ENCODE measurements at places on chromosomes 13 and 19.
A peak's percentile ranks its signal among the peaks of the same experiment; 100 is the strongest.

DNA sequence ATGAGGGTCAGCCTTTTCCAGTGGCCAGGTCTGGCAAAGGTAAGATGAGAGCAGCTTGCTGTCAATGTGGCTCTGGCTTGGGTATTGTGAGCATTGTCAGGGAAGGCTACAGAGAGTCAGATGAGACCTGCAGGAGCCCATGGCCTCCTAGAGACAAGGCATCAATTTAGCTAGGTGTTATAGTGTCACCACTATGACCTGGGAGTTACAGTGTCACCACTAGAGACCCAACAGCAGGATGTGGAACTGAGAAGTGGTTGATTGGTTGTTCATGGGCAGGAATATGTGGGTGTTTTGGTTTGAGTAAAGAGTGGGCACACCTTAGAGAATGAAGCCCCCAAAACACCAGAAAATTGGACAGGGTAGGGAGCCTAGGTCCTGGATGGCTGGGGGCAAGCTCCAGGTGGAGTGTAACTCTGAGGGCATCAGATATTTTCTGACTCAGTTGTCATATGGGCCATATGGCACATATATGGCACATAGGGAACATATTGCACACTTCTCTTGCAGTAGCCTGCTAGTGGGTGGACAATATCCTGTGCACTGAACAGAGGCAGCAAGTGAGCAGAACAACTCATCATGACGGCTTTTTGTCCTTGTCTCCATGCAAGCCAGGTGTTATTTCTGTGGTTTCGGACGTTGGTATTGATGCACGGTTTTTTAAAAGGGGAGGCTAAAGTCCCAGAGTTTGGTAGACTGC is 46.3 kb upstream of the CEACAM21 start:
- no peak for DNase-seq

DNA sequence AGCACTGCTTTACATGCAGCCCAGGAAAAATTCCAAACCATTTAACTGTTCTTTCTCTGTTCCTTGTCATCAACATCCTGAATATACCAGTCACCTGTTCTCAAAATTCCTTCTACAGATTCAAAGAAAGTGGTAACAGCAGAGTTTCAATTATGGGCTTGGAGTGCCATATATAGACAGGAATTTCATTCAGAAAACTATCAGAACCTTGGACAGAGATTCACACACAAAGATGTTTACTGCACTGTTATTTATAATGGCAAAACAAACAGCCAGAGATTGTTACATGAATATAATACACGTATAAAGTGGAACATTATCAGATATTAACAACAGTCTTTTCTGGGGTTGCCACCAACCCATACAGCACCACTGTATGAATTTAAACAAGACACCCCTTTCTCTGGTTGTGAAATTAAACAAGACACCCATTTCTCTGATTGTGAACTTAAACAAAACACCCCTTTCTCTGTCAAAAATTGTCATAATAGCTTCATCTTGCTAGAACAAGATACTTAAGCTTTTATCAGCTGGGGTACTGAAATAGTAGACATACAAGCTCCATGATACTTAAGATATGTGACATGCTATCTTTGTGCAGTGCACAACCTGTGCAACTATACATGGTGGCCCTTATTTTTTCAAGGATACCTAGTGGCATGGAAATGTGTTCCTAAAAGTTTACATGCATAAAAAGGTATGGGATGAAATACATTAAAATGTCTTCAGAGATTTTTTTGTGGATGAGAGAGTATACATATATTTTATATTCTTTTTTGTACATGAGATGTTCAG is 12.6 kb downstream of the CACNA1A start:
- DNase-seq, result no peak

DNA sequence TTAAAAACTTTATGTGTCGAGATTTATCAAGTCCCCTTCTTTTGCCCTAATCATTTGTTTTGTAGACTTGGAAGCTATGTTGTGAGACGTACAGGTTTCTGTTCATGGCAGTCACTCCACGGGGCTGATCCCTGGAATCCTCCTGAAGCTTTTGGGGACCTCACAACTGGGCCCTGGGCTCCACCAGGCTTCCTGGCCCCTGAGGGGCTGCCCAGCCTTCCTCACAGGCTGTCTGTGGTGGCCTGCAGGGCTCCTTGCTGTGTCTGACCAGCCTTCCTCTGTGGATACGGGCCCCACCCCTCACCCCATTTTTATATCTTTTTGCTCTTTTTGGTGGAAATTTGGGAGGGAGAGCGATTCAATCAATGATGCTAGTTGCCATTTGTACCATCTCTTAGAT is 38.1 kb downstream of the CHST8 start:
- DNase-seq, result no peak

- peak; percentile 76 for DNase-seq
Measured at GRCh38 chr13:98405690-98406344, 171.1 kb downstream of the STK24 start.

- no peak for DNase-seq
Measured at GRCh38 chr13:41915081-41915480, 45.8 kb downstream of the VWA8 start.

GRCh38 chr13:74758188-74758587 is 624.0 kb upstream of the KLF12 start:
- no peak for DNase-seq

- DNase-seq, result no peak
Measured at GRCh38 chr13:94324767-94325540, 154.5 kb downstream of the DCT start.

- DNase-seq, result no peak
Measured at GRCh38 chr13:29959086-29959485, 108.7 kb upstream of the UBL3 start.

DNA sequence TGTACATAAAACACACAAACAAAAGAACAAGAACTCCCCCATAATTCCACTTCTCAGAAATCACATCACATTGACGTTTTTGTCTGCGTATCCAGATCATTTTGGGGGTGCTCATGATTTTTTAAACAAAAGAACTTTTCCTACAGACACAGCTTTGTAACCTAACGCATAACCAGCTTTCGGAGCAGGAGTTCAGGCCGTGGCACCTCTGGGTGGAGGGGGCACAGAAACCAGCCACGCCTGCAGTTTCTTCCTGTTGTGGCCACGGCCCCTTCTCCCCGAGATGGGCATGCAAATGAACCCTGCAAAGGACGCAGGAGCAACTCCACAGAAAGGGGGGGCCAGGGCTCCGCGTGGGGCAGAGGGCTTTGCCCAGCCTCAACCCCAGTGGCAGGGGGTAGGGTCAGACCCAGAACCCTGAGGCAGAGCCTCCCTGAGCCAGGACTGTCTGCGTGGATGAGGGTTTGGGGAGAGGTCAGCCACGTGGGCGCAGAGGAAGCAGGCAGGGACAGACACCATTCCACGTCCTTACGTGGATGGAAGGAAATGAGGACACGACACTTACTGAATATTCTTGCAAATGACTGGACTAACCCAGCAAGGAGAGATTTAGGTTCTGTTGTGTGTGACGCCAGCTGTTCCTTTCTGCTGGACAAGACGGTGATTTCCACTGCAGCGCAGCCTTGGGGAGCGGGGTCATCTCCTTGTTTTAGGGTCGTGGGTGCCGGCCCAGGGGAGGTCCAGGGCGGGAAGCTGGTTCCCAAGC is 64.4 kb downstream of the RASA3 start:
- DNase-seq, result no peak

DNA sequence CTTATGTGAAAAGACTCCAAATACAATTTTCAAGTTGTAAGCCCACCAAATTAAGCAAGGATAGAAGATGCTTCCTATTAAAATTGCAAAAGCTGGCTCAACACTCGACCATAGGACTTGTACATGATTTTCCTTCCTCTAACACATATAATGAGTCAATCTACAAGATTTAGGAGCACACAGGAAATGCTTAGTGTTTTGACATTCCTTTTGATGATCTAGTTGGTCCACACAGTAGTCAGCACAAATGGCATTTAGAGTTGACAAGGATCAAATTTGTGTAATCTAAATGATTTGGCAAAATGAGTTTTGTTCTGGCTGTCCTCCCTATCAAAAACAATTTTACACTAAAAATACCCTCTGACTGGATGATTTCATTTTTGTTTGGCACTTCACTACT is 340.2 kb downstream of the DIAPH3 start:
- no peak for DNase-seq

GRCh38 chr13:43472980-43473379 is 313.8 kb downstream of the ENOX1 start:
- no peak for DNase-seq

DNA sequence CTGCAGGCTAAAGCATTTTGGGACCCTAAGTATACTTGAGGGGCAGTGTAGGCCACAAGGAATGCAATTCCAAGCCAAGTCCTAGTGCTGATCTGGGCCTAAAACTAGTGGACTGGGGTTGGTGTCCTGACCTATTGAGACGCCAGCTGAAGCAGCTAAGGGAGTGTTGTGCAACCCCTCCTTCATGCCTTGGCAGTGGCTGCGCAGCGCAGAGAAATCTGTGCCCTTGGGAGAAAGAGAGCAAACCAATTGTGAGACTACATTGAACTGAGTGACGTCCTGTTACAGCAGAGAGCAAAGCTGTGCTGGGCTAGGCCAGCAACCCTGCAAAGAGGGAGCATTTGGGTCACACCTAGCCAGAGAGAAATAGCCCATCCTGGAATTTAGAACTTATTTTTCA is 2715.0 kb upstream of the PCDH20 start:
- no peak for DNase-seq

DNA sequence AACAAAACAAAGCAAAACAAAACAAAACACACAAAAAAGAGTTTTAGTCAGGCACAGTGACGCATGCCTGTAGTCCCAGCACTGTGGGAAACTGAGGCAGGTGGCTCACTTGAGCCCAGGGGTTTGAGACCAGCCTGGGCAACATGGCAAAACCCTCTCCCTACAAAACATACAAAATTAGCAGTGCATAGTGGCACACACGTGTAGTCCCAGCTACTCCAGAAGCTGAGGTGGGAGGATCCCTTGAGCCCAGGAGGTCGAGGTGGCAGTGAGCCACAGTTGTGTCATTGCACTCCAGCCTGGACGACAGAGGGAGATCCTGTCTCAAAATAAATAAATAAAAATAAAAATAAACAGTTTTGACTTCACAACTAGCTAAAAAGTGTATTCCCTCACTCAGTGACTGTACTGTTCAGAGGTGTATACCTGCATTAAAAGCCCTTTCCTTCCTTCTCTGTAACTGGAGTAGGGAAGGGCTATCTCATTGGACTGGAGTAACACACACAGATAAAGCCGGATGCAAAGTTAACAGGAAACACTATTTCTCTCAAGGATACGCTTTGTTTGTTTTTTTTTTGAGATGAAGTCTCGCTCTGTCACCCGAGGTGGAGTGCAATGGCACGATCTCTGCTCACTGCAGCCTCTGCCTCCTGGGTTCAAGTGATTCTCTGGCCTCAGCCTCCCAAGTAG is 3.7 kb upstream of the BAX start:
- DNase-seq, result no peak

DNA sequence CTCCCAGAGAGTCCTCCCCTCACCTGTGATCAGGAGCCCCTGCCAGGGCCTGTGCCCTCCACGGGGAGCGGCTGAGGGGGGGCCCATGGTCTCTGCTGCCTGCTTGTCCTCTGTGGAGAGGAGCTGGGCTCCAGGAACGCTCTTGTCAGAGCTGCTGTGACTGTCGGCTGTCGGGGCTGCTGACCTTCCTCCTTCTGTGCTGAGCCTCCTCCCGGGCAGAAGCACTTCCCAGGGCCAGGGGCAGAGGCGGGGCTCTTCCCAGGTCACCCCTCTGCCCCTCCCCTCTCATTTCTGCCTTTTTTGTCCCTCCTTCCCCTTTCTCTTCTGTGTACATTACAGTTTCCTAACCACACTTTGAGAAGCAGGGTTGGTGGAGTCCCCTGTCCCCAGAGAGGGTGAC is at the start of gene CEACAM4:
CEACAM4 (minus strand) TSS at position 198 of the 400 bp plus-strand sequence; CDS start at position 87, 111 bp downstream.
- no peak for DNase-seq

GRCh38 chr19:39407660-39408391 is 1.2 kb downstream of the ZFP36 start:
- DNase-seq, result no peak

GRCh38 chr13:42477596-42478190 is 96.3 kb upstream of the TNFSF11 start:
- DNase-seq, result no peak

- no peak for DNase-seq
Measured at GRCh38 chr13:42420304-42420703, 148.4 kb downstream of the AKAP11 start.

DNA sequence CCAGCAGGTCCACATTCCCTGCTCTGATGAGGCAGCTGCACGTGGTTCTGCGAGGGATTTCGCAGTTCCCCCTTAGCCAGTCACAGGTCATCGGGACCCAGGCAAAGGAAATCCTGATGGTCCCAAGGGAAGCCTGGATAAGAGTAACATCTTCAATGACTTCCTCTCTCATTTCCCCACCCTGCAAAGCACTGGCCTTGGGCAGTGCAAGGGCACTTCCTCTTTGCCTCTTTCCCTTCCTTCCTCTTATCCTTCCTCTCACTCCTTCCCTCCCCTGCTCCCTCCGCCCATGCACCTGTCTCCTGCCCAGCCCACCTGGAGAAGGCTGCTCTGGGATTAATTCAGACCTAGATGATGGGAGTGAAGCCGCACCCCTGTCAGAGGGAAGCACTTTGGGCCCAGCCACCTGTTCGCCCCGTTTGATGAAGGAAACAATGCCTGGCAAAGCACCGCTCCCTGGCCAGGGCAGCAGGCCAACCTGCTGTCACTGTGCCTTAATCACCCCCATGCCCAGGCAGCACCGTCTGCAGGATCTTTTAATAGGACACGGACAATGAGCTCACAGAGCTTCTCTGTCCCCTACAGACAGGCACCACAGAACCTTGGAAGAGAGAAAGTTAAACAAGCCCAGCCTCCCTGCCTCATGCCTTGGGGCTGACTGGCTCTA is 113.5 kb upstream of the PABPC3 start:
- DNase-seq, result peak; percentile 12

- DNase-seq, result no peak
Measured at GRCh38 chr13:50720861-50721671, 122.4 kb downstream of the DLEU7 start.

DNA sequence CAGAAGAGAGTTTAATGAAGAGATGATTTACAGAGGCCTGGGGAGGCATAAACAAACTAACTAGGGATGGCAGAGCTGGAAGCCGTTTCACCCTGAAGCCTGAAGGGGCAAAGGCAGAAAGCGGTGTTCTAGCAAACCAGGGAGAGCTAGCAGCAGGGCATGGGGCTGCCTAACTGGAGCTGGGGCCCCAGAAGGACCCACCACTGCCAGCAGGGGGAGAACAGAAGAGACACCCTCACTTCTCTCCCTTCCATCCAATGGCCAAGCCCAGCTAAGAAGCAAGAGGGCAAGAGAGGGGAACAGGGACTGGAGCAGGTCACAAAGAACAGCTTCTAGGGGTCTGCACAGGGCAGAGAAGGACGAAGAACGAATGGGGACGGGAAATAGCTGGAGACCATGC is 195.5 kb downstream of the KATNAL1 start:
- DNase-seq, result no peak

DNA sequence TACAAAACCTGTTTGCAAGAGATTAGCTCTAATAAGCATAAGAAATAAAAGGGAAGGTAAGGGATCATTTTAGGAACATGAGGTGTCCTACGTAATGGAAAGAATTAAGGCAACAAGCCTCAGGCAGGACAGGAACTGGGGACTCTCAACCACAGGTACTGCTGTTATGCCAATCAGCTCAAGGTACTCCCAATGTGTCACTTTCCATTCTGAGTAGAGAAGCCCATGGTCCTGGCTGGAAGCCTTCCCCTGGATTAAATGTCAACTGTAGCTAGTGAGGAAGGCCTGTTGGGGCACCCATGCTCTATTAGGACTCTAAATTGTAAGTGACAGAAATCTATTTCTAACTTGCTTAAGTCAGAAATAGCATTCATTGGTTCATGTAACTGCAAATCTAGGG is 134.6 kb downstream of the DPF1 start:
- DNase-seq, result no peak
